NCI-H345 (cell line): ENCODE measurements at places on chromosomes 11 and 22.

- DNase-seq, result no peak
Measured at GRCh38 chr11:27696115-27696514, 4.1 kb downstream of the BDNF start.

GRCh38 chr11:2590131-2590964 lies 109.4 kb downstream of the KCNQ1OT1 start:
- DNase-seq, result no peak

DNA sequence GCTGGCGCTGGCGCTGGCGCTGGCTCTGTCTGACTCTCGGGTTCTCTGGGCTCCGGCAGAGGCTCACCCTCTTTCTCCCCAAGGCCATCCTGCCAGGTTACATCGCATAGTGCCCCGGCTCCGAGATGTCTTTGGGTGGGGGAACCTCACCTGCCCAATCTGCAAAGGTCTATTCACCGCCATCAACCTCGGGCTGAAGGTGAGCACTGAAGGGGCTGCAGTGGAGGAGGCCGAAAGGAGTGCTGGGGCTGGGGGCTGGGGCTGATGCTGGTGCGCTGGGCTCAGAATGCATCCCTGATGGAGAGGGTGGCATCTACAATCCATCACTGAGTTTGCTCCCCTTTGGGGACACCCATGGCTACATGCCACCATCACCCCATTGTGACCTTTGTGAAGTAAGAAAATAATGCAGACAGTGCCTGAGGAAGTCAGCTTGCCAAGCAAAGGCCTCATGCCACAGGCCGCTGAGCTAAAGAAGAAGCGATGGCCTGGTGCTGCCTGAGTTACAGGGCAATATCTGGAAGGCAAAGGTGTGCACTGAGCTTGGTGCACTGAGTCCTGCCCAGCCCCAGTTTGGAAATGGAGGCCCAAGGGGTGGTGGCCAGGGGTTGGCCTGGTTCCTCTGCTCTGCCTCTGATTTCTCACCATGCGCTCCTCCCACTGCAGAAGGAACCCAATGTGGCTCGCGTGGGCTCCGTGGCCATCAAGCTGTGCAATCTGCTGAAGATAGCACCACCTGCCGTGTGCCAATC lies 620 bp downstream of the SMPD1 start:
- DNase-seq, result no peak

- no peak for DNase-seq
Measured at GRCh38 chr22:30562366-30562765, 12.1 kb downstream of the GAL3ST1 start.

DNA sequence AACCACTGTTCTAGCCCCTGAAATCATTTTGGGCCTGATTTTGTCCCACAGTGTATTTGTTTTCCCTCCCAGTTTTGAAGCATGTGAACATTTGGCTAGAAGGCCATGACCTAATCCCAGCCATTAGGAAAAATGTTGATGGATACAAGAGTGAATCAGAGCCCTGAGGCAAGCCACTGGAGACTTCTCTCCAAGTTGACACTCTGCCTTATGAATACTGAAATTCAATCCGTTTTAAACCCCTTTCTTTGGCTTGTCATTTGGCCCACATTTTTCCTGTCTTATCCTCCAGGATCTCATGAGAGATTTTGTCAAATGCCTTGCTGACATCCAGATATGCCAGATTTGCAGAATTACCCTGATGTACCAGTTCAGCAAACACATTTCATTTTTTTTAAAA lies 158.8 kb downstream of the FAT3 start:
- DNase-seq, result no peak
